ENCODE measurements at places on chromosomes 16 and 17.

DNA sequence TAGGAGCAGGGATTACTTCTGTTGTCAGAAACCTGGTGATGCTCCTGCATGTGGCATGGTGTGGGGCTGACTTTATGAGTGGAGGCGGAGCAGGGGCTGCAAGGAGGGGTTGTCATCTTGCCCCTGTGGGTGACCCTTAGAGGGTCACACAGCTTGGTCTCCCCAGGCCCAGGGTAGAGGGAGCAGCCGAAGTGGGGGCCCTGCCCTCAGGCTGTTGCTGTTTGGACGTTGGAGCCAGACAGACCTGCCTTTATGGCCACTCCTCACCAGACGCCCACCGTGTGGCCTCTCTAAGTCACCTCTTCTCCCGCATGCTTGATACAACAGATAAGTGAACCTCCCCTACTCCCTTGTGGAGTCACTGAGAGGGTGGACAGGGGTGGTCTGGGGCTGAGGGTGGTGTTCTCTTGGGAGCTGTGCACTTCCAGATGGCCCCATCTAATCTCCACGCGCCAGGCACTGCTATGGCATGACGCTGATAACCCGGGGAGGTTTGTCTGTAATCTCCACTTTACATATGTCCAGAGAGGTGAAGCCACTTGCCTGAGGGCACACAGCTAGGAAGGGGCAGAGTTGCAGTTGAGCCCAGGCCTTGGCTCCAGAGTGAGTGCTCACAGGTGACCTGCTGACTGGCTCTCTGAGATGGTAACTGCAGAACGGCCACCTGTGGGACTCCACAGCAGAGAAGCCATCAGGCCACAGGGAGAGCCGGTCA is 10.0 kb downstream of the MAP2K3 start:
- no peak for DNase-seq

DNA sequence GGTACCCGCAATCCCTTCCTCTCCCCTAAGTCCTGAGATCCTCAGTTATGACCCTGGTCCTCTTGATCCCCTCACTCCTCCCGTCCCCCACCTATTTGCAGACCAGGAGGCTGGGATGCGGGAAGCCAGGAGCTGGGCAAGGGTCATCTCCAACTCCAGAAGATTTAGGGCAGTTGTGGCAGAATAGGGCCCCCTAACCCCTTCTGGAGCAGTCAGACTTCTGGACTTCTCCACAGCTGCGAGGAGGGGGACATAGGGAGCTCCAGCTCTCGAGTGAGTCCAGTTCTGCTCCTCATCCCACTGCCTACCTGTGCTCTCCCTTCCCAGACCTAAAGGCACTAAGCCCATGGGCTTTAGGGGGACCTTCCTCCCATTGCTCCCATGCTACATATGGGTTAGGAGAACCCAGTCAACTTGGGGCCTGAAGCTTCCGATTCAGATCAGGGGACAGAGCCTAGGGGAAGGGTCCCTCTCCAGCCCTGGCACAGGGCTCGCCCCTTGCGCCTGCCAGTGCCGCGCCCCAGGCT is 1.3 kb downstream of the WNK4 start:
- no peak for DNase-seq

DNA sequence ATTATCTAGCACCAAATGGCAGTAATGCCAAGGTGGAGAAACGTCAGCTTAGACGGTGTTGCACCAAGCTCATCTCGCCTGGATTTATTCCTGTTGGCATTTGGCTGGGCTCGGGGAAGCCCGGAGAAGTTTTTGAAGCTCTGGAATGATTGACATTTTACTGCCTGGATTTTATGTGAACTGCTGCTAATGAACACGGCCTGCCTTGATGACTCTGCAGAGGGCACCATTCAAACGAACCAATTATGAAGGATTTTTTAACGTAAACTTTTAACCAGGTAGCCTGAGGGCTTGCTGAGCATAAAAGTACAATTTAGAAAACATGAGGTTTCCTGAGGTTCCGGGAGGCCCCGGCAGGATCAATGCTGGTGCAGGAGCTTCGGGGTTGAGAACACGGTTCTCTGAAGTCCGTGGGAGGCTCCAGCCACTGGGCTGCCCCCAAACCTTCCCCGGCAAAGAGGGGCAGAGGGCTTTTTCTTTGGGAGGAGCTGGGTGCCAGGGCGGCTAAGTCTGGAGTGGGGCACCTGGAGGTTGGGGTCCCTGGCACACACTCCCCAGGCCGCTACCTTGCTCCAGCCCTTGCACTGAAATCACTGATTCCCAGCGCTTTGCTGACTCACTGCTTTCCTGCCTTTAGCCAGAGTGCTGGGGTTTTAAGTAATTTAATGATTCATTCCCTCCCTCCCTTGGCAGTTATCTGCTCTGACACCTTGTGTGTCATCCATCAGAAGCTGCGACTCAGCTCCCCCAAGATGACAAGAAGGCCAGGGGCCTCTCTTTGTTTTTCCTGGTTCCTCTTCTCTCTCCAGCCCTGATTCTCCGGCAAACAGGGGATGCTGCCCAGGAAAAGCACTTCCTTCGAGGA is 161.2 kb upstream of the IRX3 start:
- DNase-seq: no peak

DNA sequence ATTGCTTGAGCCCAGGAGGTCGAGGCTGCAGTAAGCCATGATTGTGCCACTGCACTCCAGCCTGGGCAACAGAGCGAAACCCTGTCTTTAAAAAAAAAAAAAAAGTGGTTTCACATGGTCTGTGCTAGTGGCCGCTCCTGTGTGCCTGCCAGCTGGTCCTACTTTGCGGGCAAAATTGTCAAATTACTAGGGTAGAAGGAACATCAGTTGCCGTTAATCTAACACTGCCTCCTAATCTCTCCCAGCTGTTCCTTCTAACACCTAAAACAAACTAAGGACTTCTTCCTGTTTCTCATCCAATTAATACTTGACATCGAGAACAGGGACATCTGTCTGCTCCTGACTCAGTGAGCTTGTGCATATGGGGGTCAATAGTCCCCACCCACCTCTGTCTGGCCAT is 23.9 kb downstream of the TMEM11 start:
- DNase-seq: no peak

DNA sequence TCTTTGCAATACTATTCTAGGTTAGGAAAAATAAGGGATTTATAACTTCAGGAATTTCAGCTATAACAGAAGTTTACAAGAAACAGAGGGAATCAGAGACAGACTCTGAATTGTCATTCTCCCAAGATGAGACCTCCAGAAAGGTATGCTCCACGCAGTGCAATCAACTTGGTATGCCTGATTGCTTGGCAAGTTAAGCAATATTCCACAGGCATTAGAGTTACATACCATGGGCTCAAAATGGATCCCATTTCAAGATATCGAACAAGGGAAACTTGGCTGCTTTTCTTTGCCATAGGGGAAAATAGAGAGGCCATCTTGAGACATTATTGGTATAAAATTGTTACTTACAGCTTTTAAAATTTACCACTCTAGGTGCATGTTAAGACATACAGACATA is 615.6 kb upstream of the SOX9 start:
- DNase-seq: no peak

DNA sequence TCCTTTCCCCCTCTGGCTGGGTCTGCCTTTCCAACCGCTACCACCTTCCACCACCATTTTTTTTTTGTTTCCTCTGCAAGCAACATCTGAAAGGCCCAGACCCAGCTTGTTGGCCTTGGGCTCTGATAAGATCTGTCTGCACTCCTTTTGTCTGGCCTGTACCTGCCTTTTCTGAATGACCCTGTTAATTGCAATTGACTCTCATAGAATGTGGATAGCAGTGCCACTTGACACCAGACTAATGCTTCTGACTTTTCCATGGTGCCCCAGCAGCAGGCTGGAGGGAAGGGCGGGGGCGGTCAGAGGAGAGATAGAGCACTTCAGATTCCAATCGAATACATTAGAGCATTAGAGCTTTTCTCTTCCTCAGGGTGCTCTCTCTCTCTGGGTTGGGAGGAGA is 538.9 kb downstream of the WWOX start:
- no peak for DNase-seq

- no peak for DNase-seq
These were observed 3.6 kb upstream of the RCVRN start for GRCh38 chr17:9908649-9909042.

GRCh38 chr17:74733365-74734122 is 3.5 kb upstream of the RAB37 start:
- DNase-seq: no peak

- DNase-seq: no peak
These were observed 45.5 kb downstream of the RBFOX1 start for GRCh38 chr16:7378024-7378695.

- DNase-seq: peak; percentile 63
These were observed at the start of gene NME3 for GRCh38 chr16:1771188-1771863. Gene NME3, minus strand, starts transcription at chr16:1771543. Its CDS starts 9 bp downstream, at chr16:1771534.

GRCh38 chr17:75876190-75876937 is 2.0 kb downstream of the TRIM47 start:
- peak; percentile 67 for DNase-seq

- DNase-seq: no peak
These were observed at the start of gene KCNJ16 for GRCh38 chr17:70074956-70075355. Gene KCNJ16, plus strand, starts transcription at chr17:70075225. Its CDS starts 56,863 bp downstream, at chr17:70132088.

GRCh38 chr17:50345432-50346312 is at the start of gene XYLT2:
Gene XYLT2, plus strand, starts transcription at chr17:50346126. Its CDS starts 15 bp downstream, at chr17:50346141.
- DNase-seq: peak; percentile 84

GRCh38 chr16:81673432-81673831 is 105.7 kb upstream of the PLCG2 start:
- no peak for DNase-seq

GRCh38 chr17:41663451-41664171 is 25.1 kb upstream of the EIF1 start:
- no peak for DNase-seq
